ENCODE measurements at places on chromosomes 7 and 10.

DNA sequence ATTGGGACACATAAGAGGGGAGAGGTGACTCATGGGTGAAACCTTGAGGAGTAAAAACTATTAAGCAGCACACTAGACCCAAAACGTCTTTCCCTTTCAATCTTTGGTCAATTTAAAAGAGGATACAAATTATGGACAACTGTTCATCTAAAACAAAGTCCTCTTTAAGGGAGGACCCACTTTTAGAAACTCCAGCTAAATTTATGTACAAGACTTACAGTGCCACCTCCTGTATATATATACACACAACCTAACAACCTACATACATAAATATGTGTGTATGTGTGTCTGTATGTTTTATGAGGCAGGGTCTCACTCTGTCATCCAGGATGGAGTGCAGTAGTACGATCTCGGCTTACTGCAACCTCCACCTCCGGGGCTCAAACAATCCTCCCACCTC, 18.1 kb upstream of the ZC3HAV1 start:
- DNase-seq, result no peak

GRCh38 chr10:13808556-13809391, 222.0 kb downstream of the PRPF18 start:
- DNase-seq, result no peak

DNA sequence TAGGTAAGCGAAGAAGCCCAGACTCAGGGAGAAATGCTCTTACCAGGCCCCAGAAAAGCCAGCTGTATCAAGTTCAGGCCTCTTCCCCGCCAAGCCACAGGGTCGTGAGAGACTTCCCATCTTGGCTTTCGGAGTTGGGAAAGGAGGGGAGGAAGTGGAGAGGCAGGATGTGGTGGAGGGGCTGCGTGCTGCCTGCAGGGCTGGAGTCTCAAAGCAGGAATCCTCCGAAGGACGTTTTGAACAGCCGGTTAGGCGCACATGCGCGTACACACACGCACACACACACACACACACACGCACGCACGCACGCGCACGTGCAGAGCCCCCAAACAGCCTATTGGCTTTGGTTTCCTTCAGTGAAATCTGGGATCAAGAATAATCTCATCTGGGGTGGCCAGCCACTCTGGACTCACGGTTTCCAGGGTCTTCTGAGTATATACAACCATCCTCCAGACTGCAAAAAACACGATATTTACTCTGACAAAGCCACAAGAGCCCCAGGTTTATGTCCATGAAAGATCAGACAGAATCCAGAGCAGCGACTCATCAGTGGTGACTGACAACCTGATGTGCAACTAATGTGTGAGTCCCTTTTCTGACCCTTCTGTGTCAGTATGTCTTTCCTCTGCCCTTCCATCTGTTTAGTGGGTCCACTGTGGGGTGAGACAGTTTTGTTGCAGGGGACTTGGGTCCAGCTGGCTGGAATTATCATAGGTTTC, 115.0 kb upstream of the ZNF438 start:
- no peak for DNase-seq

DNA sequence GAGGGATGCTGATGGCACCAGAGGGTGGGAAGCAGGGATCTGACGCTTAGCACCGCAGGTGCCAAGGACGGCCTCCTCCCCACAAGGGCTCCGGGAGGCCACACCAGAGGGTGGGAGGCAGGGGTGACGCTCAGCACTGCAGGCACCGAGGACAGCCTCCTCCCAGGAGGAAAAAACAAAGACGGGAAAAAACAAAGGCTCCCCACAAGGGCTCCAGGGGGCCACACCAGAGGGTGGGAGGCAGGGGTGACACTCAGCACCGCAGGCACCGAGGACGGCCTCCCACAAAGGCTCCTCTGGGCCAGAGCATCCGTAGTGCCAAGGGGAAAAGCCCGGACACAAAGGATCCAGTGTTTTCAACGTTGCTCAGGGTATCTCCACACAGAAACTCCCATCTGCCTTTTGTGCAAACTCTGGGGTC, 25.6 kb downstream of the DIP2C start:
- DNase-seq, result no peak

GRCh38 chr10:93422118-93422517, 60.0 kb downstream of the MYOF start:
- no peak for DNase-seq

DNA sequence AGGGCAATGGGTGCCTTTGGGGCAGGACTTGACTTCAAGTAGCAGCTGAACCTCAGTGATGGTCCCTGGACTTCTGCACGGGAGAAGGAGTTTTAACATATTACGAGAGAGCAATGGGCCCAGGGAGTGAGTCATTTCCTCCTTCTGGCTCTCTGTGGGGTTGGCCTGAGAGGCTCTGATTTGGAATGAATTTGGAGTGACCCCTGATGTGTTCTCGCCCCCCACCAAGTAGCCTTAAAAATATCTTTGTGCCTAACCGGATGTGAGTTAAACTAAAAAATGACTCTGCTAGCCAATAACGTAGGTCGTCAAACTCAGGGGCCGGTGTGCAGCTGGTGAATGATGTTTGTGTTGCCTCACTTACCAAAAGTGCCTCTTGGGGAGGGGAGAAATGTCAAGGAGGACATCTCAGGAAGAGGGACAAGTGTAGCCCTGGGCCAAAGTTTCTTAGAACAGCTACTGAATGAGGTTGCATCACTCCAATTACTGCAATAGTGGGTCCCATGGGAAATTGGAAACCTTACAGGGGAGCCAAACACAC, 656.6 kb downstream of the INHBA start:
- DNase-seq, result no peak

- no peak for DNase-seq
These were observed 96.5 kb downstream of the PFKFB3 start for GRCh38 chr10:6299234-6299633.

DNA sequence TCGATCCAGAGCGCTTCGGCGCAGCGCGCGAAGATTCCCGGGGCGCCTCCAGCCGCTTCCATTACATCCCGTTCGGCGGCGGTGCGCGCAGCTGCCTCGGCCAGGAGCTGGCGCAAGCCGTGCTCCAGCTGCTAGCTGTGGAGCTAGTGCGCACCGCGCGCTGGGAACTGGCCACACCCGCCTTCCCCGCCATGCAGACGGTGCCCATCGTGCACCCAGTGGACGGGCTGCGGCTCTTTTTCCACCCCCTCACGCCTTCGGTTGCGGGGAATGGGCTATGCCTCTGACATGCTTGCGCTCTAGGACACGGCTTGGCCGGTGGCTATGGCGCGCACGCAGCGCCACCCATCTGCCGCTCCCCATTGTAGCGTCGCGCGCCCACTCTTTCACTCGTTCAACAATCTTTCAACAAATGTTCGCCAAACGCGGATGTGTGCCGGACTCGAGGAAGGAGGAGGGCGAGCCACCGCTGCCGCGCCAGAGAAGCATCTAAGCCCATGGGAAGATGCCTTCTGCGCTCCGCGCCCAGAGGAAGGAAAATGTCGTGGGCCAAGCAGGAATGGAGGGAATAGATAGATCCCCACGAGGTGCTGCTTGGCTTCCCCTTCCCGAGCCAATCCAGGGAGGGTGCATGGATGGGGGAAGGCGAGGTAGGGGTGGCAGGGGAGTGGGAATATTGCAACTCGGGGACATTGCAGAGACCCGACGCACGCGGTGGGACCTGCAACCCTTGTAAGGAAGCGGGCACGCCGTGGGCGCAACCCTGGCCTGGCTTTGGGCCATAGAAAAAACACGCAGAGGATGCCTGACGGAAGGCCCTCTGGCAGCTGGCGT, 5.1 kb upstream of the CYP26A1 start:
- DNase-seq, result no peak

DNA sequence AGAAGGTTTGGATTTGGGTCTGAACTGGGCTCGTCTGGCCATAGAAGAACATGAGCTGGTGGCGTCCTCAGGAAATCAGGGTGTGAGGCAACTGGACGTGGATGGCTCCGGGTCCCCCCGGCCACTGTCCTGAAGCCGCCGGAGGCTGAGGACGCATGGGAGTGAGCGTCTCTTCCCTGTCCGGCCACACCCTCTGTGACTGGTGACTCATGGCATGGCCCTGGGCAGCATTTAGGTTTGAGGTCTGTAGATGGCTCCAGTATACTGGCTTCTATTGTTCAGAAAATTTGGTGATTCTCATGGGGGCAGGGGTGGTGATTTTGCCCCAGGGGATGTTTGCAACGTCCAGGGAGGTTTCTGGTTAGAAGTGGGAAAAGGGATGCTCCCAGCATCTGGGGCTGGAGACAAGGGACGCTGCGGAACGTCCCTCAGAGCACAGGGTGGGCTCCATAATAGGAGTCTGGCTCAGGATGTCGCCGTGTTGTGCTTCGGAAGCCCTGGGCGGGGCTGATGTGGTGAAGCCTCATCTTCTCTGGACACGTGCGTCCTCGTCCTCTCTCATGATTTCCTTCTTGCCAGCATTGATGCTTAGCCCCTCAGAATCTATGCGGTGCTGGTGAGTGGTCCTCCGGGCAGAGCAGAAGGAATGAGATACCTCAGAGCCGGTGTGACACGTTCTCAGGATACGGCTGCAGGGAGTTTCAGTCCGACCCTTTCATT, 49.9 kb downstream of the PITRM1 start:
- no peak for DNase-seq

- DNase-seq, result no peak
These were observed 418.2 kb upstream of the AKR1E2 start for GRCh38 chr10:4407783-4408182.

GRCh38 chr10:92638037-92638436, 45.1 kb downstream of the KIF11 start:
- DNase-seq, result no peak

- no peak for DNase-seq
These were observed 26.0 kb downstream of the NUP42 start for GRCh38 chr7:23207884-23208283.

DNA sequence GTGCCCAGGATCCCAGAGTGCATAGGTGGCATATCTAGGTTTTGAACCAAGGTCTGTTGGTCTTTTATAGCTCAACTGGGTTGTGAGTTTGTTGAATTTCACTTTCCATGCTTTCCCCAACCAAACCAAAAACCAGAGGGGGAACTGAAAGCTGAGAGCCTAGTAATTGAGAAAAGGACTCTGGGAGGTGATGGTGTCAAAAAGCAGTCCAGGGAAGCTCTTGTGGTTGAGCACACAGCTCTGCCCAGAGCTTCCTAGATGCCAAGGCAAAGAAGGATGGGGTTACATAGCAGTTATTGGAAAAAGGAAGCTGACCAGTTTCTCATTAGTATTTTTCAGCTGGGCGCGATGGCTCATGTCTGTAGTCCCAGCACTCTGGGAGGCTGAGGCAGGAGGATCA, 9.9 kb downstream of the POR start:
- DNase-seq, result no peak

GRCh38 chr7:25965405-25966123, 186.4 kb upstream of the NFE2L3 start:
- no peak for DNase-seq

DNA sequence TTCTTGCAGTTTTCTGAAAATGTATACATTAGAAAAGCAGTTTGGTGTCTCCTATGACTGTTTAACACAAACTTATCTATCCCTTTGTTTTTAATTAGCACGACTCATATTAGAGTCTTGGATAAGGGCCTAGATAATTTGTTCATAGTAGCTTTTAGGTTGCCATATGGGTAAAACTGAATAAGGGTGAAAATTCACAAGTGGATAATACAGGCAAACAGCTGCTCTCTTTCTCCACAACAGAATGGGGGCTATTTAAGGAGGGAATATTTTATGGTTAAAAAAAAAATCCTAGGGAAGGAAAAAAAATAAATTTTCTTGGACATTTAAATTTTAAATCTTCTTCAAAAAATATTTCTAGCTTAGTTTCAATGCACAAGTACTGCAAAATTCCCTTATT, 1416.1 kb downstream of the GATA3 start:
- no peak for DNase-seq

DNA sequence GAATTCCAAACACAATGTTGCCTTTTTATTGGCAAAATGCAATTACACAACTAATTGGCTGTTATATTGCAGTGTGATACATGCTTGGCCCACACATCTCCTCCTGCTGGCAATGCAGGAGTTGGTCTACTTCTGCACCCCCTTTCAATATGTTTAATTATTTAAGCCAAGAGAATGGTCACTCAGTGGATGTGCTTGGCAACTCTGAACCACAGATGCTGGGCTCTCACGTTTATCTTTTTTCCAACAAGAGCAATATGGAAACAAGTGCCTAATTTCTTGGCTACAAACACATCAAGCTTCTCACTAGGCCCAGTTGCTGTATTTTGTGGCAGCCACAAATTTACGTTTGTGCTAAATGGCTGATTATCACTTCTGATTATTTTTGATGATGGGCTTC, 1149.2 kb upstream of the CELF2 start:
- no peak for DNase-seq

DNA sequence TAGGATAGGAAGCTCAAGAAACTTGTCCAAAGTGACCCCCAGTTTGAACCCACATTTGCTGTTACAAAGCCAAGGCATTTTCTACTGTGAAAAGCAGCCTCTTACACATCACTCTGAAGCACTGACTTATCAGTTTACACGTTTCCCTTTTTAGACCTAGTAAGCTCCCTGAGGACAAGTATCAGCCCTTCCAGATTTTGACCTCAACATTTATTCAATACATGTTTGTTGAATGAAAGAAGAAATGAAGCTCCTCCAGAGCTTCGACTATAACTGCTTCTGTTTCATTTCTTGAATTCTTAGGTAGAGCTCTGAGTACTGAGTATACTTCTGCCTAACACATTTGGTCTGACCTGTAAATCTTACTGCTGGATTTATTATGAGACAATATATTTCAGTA, 2.7 kb downstream of the WASL start:
- DNase-seq, result no peak

DNA sequence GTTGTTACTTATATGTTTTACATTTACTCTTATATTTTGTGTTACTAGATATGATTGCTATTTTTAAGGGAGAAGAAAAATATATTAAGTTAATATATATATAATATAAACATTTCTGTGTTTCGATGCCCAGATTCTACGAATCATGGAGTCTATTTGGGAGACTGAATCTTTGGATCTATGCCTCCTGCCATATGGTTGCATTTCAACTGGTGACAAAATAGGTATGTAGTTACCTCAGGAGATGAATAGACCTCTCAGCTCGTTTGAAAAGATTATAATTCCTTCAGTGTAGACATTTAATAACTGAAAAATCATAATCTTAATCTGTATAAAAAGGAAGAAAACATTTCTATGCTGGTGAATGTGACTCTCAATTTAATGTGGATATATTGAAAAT, 16.9 kb downstream of the PIK3CG start:
- no peak for DNase-seq

- DNase-seq, result no peak
These were observed 13.7 kb downstream of the DOCK4 start for GRCh38 chr7:112192236-112193154.

DNA sequence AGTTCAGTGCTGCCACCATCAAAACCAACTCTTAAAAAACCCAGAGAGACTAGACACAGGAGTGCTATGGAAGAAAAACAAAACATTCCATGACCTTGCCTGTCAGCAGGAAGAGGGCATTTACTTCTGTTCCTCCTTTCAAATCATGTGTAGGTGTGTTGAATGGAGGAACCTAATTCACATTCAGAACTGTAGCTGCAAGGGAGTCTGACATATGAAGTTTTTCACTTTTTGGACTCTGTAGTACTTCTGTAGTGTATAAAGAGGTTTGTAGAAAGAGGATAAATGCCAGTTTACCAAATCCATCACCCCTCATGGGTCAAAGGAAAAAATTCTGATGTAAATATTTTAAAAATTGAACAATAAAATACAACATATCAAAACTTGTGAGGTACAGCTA, 51.1 kb upstream of the SYPL1 start:
- DNase-seq, result no peak

- DNase-seq, result no peak
These were observed 27.9 kb upstream of the HPS1 start for GRCh38 chr10:98474628-98475027.
